ENCODE measurements at places on chromosomes 11 and 22.
A peak's percentile ranks its signal among the peaks of the same experiment; 100 is the strongest.

- no peaks in the 10 kb centered on the region for H3K4me1 ChIP-seq
- H3K27ac ChIP-seq: no peak overlapping the region
- no peak for DNase-seq
- no peaks in the 10 kb centered on the region for H3K36me3 ChIP-seq
- H3K27me3 ChIP-seq: peaks cover 57% of the 10 kb centered on the region
- no peak overlapping the region for H3K4me3 ChIP-seq
These were observed 14.6 kb downstream of the C11orf21 start for GRCh38 chr11:2287091-2287490.

DNA sequence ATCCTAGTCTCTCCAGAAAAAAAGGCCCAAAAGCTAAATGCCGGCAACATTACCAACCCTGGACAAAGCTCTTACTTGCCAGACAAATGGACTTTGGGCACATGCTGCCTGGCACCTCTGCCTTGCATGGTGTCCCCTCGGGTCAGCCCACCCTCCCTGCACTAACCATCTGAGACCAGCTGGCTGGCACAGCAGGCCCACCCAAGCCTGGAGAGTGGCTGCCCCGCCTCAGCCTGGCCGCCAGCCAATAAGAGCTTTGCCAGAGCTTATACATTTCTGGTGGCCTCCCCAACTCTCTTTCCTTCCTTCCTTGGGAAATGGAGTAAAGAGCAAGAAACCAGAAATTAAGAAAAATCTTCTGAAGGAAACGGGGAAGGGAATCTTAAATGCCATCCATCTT lies 24.5 kb downstream of the MCHR1 start:
- H3K4me3 ChIP-seq: no peak overlapping the region
- DNase-seq: no peak
- no peaks in the 10 kb centered on the region for H3K36me3 ChIP-seq
- no peaks in the 10 kb centered on the region for H3K4me1 ChIP-seq

DNA sequence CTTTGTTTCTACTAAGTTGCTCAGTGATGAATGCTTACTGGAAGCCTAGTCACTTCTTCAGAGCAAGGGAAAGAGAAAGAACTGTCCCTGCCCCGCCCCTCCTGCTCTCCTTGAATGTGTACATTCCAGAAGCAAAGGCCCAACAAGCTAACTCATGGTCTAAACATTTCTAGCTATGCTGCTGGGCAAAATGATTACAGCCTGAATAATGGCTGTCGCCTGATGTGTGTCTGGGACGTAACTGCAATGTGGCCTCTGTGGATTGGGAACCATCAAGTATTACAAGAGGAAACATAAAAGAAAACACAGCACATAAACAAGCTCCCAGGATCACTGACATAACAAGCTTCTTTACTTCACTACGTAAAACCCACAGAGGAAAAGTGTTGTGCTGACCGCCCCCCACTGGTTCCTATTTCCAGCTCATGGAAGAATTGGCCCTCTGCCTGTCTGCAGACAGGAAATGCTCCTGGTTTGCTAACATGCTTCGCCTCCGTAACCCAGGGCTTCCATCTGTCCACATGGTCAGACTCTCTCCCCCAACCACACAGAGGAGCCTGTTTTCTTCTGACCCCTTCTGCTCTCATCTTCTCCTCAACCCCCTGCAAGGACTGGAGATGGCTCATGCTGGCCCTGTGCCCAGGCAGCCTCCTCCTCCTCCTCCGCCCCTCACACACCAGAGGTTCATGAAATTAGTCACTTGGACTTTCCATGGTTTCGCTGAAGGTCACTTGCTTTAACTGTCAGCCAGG lies 187.2 kb downstream of the MAML2 start:
- no peaks in the 10 kb centered on the region for H3K36me3 ChIP-seq
- no peaks in the 10 kb centered on the region for H3K27me3 ChIP-seq
- peak overlapping the region; percentile 100 for H3K27ac ChIP-seq
- peaks cover 76% of the 10 kb centered on the region for H3K4me1 ChIP-seq

DNA sequence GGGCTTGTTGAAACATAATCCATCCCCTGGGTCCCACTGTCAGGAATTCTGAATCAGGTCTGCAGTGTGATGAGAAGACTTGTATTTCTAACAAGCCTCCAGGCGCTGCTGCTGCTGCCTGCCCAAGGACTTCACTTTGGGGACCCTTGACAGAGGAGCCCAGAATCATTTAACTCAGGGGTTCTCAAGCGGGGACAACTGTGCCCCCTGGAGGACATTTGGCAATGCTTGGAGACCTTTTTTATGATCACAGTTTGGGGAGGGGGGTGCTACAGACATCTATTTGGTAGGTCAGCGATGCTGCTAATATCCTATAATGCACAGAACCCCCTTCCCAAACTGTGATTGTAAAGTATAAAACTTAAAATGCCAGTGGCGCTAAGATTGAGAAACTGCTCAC lies 312.8 kb downstream of the OPCML start:
- H3K27me3 ChIP-seq: no peaks in the 10 kb centered on the region
- H3K4me3 ChIP-seq: no peak overlapping the region
- H3K27ac ChIP-seq: no peak overlapping the region
- no peaks in the 10 kb centered on the region for H3K4me1 ChIP-seq
- no peak for DNase-seq
- H3K36me3 ChIP-seq: no peaks in the 10 kb centered on the region

DNA sequence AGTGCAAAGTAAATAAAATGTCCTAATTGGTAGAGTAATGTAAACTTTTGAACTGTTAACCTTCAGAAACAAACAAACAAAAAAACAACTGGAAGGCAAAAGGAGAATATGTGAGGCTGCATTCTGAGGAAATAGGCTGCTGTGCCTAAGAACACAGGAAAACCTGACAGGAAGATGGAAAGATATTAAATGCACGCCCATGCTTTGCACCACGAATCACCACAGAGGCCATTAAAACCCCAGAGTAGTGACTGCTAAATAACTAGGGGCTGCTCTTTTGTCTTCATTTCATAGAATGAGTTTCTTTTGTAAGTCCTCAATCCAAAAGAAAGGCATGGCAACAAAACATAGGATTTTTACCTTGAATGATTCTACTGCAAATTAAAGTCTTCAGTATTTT lies 436.0 kb downstream of the RAB38 start:
- H3K4me3 ChIP-seq: no peak overlapping the region
- no peak overlapping the region for H3K27ac ChIP-seq
- no peak for DNase-seq
- H3K27me3 ChIP-seq: no peaks in the 10 kb centered on the region

GRCh38 chr11:113465786-113466185 lies 9.4 kb downstream of the DRD2 start:
- H3K4me3 ChIP-seq: no peak overlapping the region
- no peak for DNase-seq
- no peaks in the 10 kb centered on the region for H3K4me1 ChIP-seq
- peaks cover 35% of the 10 kb centered on the region for H3K27me3 ChIP-seq
- no peaks in the 10 kb centered on the region for H3K36me3 ChIP-seq
- H3K27ac ChIP-seq: no peak overlapping the region

- H3K27ac ChIP-seq: no peak overlapping the region
- DNase-seq: no peak
- H3K36me3 ChIP-seq: no peaks in the 10 kb centered on the region
- no peaks in the 10 kb centered on the region for H3K4me1 ChIP-seq
- H3K27me3 ChIP-seq: peaks cover 30% of the 10 kb centered on the region
These were observed 82.1 kb downstream of the CDKN1C start for GRCh38 chr11:2803186-2804091.

GRCh38 chr11:79055856-79056631 lies 384.8 kb downstream of the TENM4 start:
- H3K27ac ChIP-seq: peak overlapping the region; percentile 16
- peaks cover 9% of the 10 kb centered on the region for H3K27me3 ChIP-seq
- DNase-seq: peak; percentile 76
- H3K4me1 ChIP-seq: peaks cover 16% of the 10 kb centered on the region
